Central memory CD4-positive, alpha-beta T cell (primary cell): ENCODE measurements at places on chromosomes 7 and 10.
A peak's percentile ranks its signal among the peaks of the same experiment; 100 is the strongest.

GRCh38 chr7:12557282-12557681 is 13.2 kb upstream of the SCIN start:
- no peak for DNase-seq

GRCh38 chr7:2553831-2554581 is 1.3 kb downstream of the BRAT1 start:
- DNase-seq = no peak

- no peak for DNase-seq
These were observed 10.8 kb upstream of the FAM3C start for GRCh38 chr7:121406944-121407343.

DNA sequence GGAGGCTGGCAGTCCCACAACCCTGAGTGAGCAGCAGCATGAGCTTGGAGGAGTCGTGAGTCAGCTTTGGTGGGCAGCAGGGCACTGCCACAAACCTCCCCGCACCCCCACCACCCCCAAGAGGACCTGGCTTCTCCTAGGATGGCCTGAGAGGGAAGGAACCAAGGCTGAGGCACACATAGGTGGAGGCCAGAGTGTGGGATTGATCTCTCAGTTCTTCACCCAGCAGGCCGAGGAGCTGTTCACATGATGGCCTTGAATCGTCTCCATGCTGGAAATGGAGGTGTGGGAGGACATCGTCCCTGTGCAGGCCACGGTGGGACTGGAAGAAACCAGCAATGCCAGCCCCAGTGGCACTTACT is 17.4 kb upstream of the GDF10 start:
- DNase-seq = no peak

DNA sequence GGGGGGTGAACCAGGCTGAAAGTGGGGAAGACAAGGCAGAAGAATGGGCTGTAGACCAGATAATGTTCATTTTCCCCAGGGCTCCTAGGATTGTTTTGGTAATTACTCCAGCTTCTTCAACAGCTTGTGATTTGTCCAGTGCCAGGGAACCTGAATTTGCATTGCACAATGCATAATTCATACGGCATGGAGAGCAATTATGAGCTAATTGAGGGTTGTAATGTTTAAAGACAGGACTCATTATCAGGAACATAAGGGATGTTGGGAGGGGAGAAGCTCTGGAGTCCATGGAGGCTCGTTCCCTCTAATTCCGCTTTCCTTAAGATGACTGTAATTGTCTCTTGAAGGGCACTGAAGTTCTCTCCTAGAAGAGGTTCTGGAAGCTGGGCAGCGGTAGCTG is 405.0 kb upstream of the ZMIZ1 start:
- DNase-seq = no peak

DNA sequence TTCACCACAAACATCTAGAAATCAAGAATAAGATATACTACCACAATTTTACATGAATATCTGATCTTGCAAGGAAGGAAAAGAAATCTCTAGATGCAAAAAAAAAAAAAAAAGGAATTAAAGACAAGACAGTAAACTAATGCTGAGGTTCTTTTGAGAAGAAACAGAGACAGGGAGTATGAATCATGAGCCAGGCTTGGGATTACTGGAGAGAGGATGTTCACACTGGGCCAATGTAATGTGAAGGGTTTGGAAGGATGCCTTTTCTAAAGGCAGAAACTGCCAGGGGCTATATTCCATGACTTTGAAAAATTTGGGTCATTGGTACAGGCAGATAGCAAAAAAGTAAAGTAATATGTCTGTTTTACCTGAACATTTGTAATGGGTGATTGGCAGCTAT is 573.0 kb upstream of the IGFBP3 start:
- DNase-seq = no peak

GRCh38 chr7:76428868-76429805 is 4.4 kb downstream of the ZP3 start:
- DNase-seq = no peak

GRCh38 chr10:118139321-118139720 is 92.6 kb upstream of the RAB11FIP2 start:
- no peak for DNase-seq

GRCh38 chr7:47724335-47724982 is 142.5 kb upstream of the TNS3 start:
- no peak for DNase-seq

DNA sequence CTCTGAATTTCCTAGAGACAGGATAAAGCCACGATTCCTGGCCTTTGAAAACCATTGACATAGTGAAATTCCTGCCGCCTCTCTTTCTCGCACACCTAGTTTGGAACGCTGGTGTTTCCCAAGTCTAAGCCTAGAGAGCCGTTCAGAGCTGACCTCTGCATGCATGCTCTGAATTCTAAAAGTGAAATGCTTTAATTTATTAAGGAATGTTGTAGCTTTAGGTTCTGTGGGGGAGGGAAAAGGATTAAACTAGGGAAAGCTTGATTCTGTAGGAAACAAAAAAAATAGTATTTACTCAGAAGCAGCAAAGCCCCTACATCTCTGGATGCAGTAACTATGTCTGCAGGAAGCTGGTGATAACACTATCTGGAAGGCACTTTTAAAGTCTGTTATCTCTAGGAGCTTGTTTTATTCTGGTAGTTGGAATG is 27.3 kb downstream of the PFKP start:
- DNase-seq = no peak

GRCh38 chr7:117809958-117810357 is 63.3 kb downstream of the CTTNBP2 start:
- DNase-seq = no peak

DNA sequence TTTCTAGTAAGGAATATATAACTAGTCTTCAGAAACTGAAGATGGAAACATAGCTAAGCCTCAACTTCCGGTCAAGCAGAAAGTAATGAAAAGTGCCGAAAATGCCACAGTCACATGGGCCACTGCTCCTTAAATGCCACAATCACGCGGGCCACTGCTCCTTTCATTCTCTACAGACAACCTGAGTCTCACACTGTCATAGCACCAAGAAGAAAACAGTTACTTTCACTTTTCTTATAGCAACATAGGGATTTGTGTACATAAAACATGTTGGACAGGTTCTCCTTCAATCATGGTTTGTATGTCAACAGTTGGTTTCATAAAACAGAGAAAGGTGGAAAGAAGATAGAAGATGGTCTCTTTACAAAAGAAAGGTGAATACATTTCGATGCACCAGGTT is 48.6 kb upstream of the NOBOX start:
- no peak for DNase-seq

DNA sequence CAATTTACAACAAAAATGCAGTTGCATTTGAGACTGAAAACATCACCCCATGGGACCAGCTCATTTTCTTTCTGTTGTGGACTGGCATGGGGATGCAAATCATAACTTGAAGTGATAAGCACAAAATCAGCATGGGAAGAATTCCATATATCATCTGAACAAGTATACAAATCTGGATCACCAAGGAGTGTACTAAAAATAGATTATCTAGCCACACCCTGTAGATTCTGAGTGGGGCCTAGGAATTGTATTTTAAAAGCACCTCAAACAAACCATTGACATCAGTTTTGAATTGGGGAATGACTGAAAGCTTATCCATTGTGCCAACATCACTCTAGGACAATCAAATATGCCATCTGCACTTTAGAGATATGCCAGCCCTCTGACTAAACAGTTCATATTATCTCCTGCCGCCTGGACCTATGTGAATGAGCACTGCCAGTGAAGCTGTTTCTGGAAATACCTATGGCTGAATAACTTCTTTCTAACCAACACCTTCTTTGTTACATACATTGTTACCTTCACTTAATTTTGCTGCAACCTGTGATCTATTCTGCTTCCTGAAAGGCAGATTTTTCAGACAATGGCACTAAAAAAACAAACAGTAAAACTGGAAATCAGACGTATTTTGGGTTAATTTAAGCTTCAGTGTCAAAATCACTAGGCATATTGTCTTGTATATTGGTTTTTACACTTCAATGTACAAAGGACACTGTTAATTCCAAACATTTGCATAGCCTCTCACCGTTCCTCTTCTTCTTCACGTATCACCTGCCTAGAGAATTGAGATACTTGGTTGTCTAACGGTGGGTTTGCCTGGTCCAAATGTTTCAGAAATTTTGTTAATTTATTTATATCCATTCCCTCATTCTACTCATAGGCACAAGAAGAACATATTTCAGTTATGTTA is 42.4 kb upstream of the HGF start:
- no peak for DNase-seq

- peak; percentile 39 for DNase-seq
These were observed 57.8 kb upstream of the RAB18 start for GRCh38 chr10:27446091-27446918.

- DNase-seq = no peak
These were observed 25.6 kb downstream of the TMEM196 start for GRCh38 chr7:19747740-19748339.

DNA sequence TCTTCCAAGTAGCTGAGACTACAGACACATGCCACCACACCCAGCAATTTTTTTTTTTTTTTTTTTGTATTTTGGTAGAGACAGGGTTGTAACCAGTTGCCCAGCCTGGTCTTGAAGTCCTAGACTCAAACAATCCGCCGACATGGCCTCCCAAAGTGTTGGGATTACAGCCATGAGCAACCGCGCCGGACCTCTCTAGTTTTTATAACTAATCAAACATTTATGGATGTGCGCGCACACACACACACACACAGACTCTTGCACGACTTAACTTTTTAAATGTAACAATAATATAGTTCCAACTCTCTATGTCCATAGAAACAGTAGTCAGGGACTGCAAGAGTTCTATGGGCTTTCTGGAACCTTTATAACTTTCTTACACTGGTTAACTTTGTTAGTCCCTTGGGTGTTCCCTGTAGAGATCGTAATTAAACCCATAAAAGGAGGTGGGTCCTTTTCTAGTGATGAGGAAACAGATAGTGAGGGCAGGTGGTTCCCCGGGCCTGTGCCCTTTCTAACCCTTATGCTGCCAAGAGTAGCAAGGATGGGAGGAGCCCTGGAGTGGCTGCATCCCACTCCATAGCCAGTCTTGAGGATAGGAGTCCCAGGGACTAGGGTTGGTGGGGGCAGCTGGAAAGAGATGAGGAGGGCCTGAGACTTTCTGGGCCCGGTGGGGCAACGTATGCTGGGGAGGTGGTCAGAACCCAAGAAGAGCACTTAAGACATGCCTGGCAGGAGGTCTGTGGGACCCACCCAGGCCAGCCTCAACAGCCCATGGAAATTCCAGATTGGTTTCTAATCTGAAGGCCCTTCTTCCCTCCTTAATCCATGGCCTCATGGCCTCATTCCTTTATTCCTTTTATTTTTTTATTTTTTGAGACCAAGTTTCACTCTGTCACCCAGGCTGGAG is 8.6 kb downstream of the MARVELD1 start:
- DNase-seq = no peak

GRCh38 chr10:112159469-112159868 is 24.1 kb downstream of the GPAM start:
- no peak for DNase-seq

DNA sequence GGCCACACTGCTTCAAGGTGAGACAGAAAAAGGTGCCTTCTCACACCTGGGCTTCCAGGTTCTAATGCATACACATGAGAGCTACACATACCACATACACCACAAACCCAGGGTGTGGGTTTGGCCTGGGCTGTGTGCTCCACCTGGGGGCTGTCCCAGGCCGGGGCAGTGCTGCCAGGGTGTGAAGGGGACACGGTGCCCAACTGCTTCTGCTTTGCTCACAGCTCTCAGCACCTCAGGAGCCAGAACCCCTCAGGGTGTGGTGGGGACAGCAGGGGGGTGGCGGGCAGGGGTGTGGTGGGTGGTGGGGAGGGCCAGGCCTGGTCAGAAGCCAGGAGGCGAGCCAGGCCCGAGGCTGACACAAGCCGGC is 51.1 kb downstream of the TMEM209 start:
- no peak for DNase-seq

DNA sequence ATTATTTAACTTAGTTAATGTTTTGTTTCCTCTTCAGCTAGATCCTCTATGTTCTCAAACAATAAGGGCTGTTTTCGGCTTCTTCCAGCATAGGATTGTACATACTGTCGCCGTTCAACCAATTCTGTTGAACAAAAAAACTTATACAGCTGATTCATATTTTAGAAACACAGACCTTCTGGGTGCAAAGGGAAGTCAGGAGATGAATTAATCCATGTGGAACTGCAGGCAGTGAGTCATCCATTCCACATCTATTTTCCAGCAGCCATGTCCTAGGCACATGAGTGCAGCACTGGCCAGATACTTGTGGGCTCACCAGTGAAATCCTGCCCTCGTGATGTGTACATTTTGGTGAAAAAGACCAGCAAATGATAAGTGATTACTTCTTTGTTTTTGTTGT is 163.2 kb downstream of the JAZF1 start:
- no peak for DNase-seq

DNA sequence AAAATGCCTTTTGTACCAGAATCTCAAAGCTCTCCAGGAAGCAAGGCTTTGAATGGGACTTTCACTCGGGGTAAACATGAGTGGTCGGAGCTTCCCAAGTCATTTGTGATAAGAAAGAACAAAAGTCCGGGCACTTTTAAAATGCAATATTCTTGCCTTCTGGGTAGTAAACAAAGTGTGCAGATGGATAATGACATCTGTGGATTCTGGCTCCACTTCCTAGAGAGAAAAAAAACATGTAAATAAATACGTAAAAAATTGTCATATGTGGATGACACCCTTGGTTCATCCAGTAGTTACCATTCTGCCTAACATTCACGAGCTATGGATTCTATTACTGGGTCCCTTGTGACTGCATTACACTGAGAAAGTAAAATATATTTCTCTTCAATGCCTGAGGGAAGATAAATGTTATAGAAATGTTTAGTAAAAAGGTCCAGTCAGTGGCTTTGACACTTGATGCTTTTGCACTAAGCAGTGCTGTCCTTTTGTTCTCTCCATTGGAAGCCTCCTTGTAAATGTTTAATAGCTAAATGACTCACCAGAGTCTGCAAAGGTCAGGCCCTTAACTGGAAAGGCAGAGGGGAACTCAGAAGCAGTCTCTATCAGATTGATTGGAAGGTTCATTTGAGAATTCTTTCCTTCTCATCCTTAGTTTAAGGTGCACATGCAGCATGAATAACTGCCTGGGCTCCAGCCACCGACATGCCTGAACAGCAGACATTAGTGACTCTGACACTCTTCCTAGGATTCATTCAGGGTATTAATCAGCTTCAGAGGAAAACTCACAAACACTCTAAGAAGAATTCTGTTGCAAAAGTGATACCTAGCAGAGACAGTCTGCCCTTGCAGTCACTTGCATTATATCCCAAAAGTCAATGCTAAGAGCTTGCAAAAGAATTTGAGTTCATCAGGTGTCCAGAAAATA is 11.7 kb upstream of the EDRF1 start:
- no peak for DNase-seq

- DNase-seq = no peak
These were observed 54.7 kb upstream of the VWC2 start for GRCh38 chr7:49718760-49719159.

- DNase-seq = no peak
These were observed 60.7 kb downstream of the OTUD1 start for GRCh38 chr10:23499372-23500132.
